ENCODE measurements at places on chromosomes 7 and 10. TPM values are rescaled to one million over a fixed set of nuclear protein-coding genes. Genes with fewer than 3 reads are reported as not detected.

DNA sequence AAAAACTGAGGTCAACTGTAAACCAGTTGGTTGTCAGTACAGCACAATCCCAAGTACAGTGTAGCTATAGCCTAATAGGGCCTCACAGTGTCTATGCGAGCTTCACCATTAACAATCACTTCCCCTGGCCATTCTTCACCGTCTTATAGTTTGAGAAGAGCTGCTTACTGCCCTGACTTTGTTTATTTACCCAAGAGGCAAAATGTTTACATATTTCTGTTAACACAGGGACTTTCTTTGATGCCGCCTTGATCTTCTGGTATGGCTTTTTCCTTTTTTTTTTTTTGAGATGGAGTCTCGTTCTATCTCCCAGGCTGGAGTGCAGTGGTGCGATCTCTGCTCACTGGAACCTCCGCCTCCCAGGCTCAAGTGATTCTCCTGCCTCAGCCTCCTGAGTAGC lies 3.3 kb downstream of the MYOF start:
- no peak overlapping the region for H3K4me3 ChIP-seq
- no peaks in the 10 kb centered on the region for H3K4me1 ChIP-seq
- H3K27me3 ChIP-seq: no peaks in the 10 kb centered on the region
- no peak for DNase-seq

DNA sequence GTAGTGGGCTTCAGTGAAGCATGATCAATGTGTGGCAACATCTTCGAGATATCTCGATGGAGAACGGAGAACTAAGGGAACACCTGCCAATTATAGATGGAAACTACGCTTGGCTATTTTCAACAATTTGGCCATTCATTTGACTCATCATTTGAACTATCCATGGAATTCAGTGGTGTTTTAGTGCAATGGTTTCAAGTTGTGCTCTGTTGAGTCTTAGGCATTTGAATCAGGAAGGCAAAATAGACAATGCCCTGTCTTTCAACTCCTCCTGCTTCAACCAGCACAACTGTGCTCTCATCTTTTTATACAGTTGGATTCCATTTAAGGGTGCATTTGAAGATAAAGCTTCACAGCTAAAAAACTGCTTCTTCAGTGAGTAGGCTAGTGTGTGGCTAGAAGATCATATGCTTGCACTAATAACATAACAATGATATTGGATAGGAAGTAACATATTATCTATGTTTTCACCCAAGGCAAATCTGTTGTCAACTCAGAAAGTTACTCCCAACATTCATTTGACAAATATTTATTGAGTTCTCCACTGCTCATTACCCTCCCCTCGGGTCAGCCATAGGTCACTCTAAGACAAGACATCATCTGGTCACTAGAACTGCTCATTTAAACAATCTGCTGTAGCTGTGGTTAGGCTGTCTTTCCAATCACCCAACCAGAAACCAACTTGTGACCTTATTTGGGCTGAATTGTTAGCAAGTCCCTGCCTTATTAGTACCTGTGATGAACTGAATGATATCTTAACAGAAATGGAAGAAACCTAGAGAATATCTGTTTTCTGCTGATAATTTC lies 314.1 kb upstream of the SP4 start:
- H3K27ac ChIP-seq: no peak overlapping the region
- DNase-seq: no peak
- H3K4me3 ChIP-seq: no peak overlapping the region
- H3K27me3 ChIP-seq: no peaks in the 10 kb centered on the region
- no peaks in the 10 kb centered on the region for H3K4me1 ChIP-seq

DNA sequence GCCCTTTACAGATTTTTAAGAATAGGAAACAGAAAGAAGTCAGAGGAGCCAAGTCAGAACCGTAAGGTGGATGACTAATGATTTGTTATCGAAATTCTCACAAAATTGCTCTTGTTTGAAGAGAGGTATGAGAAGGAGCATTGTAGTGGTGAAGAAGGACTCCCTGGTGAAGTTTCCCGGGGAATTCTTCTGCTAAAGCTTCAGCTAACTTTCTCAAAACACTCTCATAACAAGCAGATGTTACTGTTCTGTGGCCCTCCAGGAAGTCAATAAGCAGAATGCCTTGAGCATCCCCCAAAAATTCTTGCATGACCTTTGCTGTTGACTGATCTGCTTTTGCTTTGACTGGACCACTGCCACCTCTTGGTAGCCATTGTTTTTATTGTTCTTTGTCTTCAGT lies 152.9 kb downstream of the HGF start:
- no peaks in the 10 kb centered on the region for H3K36me3 ChIP-seq
- no peak overlapping the region for H3K4me3 ChIP-seq
- H3K27ac ChIP-seq: no peak overlapping the region
- no peak for DNase-seq

- no peak overlapping the region for H3K4me3 ChIP-seq
- H3K36me3 ChIP-seq: no peaks in the 10 kb centered on the region
- no peaks in the 10 kb centered on the region for H3K4me1 ChIP-seq
- no peak overlapping the region for H3K27ac ChIP-seq
- H3K27me3 ChIP-seq: no peaks in the 10 kb centered on the region
These were observed 545.4 kb upstream of the FZD8 start for GRCh38 chr10:36187380-36188079.

DNA sequence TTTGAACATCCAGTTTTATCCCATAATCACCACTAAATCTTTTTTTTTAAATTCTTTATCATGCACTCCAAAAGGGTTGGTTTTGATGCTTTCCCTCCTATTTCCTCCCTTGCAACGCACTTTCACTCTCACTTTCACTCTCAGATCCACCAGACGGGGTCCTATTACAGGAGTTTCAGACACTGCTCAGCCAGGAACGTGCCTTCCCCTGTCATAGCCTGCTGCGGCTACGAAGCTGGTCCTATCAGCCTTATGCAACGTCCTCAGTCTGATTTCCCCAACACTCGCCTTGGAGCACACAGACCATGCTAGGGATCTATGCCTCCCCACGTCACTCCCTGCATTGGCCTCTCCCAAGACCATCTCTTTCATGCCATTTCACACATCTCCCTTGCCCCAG lies 23.4 kb downstream of the ZPBP start:
- no peaks in the 10 kb centered on the region for H3K27me3 ChIP-seq
- H3K4me3 ChIP-seq: peak overlapping the region; percentile 47
- H3K4me1 ChIP-seq: no peaks in the 10 kb centered on the region
- no peaks in the 10 kb centered on the region for H3K36me3 ChIP-seq
- DNase-seq: no peak

DNA sequence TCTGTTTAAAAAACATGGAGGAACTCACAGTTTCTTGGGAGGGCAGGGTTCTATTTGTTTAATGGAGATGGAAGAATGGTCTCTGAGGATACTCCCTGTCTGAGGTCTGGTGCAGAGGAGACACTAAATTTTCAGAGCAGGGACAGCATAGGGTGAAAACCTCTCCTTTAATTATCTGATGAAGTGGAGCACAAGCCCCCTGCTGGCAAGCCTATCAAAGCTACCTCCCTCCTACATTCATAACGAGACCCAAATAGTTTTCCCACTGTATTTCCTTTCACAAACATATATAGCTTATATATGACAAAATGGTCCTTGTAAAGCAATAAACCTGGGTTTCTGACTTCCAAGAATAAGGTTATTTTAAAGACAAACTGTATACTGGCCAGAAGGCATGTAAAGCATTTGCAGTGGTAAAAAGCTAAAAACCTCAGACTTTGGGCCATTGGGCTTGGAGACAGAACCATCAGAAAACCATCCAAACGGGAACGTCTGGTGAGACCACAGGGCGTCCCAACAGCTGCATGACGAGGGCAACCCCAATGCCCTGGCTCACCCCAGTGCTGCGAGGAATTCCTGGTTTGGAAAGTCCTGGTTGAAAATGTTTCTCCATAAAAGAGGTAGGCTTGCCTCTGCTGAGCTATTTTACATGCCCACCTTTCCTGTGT lies 201.3 kb downstream of the FANK1 start:
- no peak for DNase-seq
- no peak overlapping the region for H3K4me3 ChIP-seq
- H3K36me3 ChIP-seq: no peaks in the 10 kb centered on the region
- no peaks in the 10 kb centered on the region for H3K27me3 ChIP-seq

DNA sequence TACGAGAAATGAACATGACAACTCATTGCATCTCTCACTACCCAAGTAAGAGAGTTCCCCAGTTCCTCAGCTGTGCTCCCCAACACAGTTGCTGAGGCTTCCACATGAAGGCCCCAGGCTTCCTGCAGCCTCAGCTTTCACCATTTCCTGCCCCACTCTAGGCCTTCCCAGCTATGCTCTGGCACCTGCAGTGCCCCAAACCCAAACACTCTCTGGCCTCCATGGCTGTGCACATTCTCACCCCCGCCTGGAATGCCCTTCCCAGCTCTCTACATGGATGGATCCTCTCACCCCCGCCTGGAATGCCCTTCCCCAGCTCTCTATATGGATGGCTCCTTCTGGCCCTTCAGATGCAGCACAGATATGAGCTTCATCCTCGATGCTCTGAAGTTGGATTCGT lies 61.3 kb downstream of the KIAA1549 start:
- no peak for DNase-seq
- H3K27me3 ChIP-seq: no peaks in the 10 kb centered on the region
- no peak overlapping the region for H3K4me3 ChIP-seq
- no peak overlapping the region for H3K27ac ChIP-seq
- H3K36me3 ChIP-seq: no peaks in the 10 kb centered on the region

- no peaks in the 10 kb centered on the region for H3K27me3 ChIP-seq
- no peak overlapping the region for H3K27ac ChIP-seq
- no peak overlapping the region for H3K4me3 ChIP-seq
- no peaks in the 10 kb centered on the region for H3K4me1 ChIP-seq
- no peak for DNase-seq
These were observed 146.1 kb downstream of the VPS50 start for GRCh38 chr7:93378131-93378760.

GRCh38 chr10:101236376-101237080 lies 7.3 kb upstream of the LBX1 start:
- H3K36me3 ChIP-seq: no peaks in the 10 kb centered on the region
- no peak overlapping the region for H3K4me3 ChIP-seq
- no peak for DNase-seq
- H3K27ac ChIP-seq: no peak overlapping the region
- H3K4me1 ChIP-seq: no peaks in the 10 kb centered on the region

GRCh38 chr10:112950714-112951358 lies 789 bp downstream of the TCF7L2 start:
- no peaks in the 10 kb centered on the region for H3K36me3 ChIP-seq
- peak; percentile 49 for DNase-seq
- no peaks in the 10 kb centered on the region for H3K27me3 ChIP-seq
- H3K4me3 ChIP-seq: peak overlapping the region; percentile 90
- no peaks in the 10 kb centered on the region for H3K4me1 ChIP-seq

DNA sequence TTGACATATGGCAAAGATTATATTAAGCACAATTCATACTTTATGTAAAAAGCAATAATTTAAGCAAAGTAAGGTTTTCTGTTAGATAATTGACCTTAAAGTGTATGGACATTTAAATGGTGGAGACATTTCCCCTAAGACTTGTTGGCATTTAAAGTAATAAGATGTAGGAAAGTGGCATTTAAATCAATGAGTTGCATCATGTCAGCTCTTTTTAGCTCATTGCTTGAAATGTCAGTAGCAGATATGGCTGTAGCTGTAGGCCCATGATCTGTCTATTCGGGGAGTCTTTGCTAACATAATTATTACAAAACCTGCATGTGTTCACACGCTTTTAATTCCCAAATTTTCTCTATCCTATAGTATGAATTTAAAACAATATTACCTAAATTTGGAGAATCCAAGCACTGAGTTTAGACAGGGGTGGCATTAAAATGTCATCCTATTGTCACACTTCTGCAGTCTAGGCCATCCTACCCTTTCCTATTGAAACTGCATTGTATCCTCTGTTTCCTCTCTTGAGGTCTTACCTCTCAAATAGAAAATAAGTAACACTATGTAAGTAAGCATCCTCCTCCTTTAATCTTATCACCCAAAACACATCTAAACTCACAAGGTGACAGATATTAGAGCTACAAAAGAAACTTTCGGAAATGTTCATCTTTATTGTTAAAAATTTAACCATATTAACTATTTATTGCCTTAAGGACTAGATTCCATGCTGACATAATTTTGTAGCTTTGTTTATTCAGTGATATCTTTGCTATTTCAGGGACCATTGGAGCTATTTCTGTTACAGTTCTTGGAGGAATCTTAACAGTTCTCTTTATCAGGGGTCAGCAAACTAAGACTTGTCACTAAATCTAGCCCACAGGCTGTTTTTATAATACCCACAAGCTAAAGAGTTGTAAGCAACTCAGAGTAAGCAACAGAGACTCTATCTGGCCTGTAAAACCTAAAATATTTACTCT lies 91.2 kb downstream of the LCOR start:
- no peak overlapping the region for H3K27ac ChIP-seq
- no peak for DNase-seq
- no peaks in the 10 kb centered on the region for H3K4me1 ChIP-seq
- no peaks in the 10 kb centered on the region for H3K27me3 ChIP-seq
- no peaks in the 10 kb centered on the region for H3K36me3 ChIP-seq

- no peak overlapping the region for H3K4me3 ChIP-seq
- H3K4me1 ChIP-seq: no peaks in the 10 kb centered on the region
- H3K36me3 ChIP-seq: no peaks in the 10 kb centered on the region
- no peak for DNase-seq
- H3K27me3 ChIP-seq: no peaks in the 10 kb centered on the region
These were observed 58.8 kb downstream of the SHOC2 start for GRCh38 chr10:110978204-110978603.

DNA sequence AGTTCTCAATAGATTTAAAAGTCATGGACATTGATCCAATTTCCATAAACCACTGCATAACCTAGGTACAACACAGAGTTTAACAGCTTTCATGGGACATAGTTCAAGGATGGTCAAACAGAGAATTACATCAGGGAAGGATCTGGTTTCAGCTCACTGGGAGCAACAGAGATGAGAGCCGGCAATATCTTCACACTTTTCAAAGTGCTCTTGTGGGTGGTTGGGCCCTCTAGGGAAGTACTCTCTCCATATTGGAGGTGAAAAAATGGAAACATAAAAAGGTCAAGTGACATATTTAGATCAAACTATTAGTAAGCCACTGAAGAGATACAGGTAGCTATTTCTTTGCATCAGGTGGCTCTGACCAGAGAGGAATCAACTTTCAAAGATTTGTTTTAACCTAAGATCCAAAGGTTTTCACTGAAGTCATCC lies 61.8 kb upstream of the LRRN3 start:
- H3K27ac ChIP-seq: no peak overlapping the region
- H3K27me3 ChIP-seq: no peaks in the 10 kb centered on the region
- no peak overlapping the region for H3K4me3 ChIP-seq
- H3K4me1 ChIP-seq: no peaks in the 10 kb centered on the region

GRCh38 chr10:62554632-62555199 lies 180.5 kb downstream of the ZNF365 start:
- H3K36me3 ChIP-seq: no peaks in the 10 kb centered on the region
- H3K4me1 ChIP-seq: no peaks in the 10 kb centered on the region
- H3K27ac ChIP-seq: no peak overlapping the region
- DNase-seq: no peak
- no peak overlapping the region for H3K4me3 ChIP-seq
- H3K27me3 ChIP-seq: no peaks in the 10 kb centered on the region

The NCF1 gene
- total RNA-seq: 1.1 TPM

The CYP26A1 gene
- 0.76 TPM for total RNA-seq

The CFAP69 gene
- 5.9 TPM for total RNA-seq

The C10orf143 gene
- 2.4 TPM for total RNA-seq

The INTS1 gene
- 8.2 TPM for total RNA-seq

The NUPR2 gene
- total RNA-seq: not detected

The ABHD11 gene
- 4.6 TPM for total RNA-seq

The IDI2 gene
- total RNA-seq: not detected

The GPR26 gene
- total RNA-seq: not detected
